Stimulated activated CD4-positive, alpha-beta T cell treated with anti-CD3 and anti-CD28 coated beads, Interleukin-1b, Interleukin-23, amount 100 ng/mL, for 24 hours (primary cell): ENCODE measurements at places on chromosomes 5 and 9.

- DNase-seq = no peak
These were observed 50.0 kb downstream of the ATPSCKMT start for GRCh38 chr5:10199692-10200091.

GRCh38 chr9:97521576-97522333 lies 20.3 kb downstream of the TMOD1 start:
- DNase-seq = no peak

- DNase-seq = no peak
These were observed 54.4 kb downstream of the ITGA1 start for GRCh38 chr5:52842111-52842510.

- DNase-seq = no peak
These were observed 47.5 kb downstream of the DAB2IP start for GRCh38 chr9:121698627-121699570.

GRCh38 chr5:91690921-91691320 lies 307.8 kb upstream of the ARRDC3 start:
- no peak for DNase-seq
